ENCODE measurements at places on chromosomes 13 and 19. TPM values are rescaled to one million over a fixed set of nuclear protein-coding genes. Genes with fewer than 3 reads are reported as not detected.

Gene NLRP4
- total RNA-seq = not detected

Gene HCN2
- total RNA-seq = 0.65 TPM

Gene LSM7
- 78.6 TPM for total RNA-seq

Gene AMER2
- total RNA-seq = not detected

Gene FAM216B
- not detected for total RNA-seq

All from dermis lymphatic vessel endothelial cell (primary cell).